ENCODE measurements at places on chromosomes 7 and 10.
A peak's percentile ranks its signal among the peaks of the same experiment; 100 is the strongest.

DNA sequence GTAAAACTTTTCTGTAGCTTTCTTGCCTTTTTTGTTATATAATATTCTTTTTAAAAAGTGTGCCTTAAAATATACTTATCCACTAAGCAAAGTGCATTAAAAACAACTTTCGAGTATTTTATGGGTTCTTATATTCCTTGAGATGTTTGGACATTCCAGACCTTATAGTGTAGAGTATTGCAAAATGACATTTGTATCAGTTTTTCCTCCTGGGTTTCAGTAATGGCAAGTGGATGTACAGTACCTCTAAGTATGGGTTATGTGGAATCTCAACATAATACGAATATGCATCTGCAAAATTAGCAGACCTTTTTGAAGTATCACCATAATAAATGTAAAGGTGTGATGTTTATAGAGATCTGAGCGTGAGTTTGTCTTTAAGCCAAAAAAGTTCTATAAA is 2.7 kb downstream of the CDK13 start:
- DNase-seq: no peak

DNA sequence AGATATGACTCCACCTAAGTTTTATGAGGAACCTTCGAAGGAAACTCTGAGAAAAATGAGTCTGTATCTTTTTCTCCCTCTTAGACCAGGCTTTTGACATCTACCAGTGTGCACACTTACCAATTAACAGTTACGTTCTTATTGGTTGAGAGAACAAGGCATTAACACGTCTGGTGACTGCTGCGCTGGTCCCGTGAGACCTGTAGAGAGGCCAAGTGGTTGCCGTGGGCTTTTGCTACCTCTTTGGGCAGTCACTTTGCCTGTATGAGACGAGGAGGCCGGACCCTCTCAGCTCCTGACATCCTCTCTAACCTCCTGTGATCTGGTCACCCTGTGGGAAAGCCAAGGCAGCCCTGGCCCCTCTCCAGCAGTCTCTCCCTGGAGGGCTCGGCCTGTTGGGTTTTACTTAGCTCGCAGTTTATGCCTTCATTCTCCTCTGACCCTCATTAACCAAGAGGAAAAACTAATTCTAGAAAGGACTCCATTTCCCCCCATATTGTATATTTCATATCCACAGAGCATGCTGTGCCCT is 513.9 kb upstream of the GALNT17 start:
- no peak for DNase-seq

DNA sequence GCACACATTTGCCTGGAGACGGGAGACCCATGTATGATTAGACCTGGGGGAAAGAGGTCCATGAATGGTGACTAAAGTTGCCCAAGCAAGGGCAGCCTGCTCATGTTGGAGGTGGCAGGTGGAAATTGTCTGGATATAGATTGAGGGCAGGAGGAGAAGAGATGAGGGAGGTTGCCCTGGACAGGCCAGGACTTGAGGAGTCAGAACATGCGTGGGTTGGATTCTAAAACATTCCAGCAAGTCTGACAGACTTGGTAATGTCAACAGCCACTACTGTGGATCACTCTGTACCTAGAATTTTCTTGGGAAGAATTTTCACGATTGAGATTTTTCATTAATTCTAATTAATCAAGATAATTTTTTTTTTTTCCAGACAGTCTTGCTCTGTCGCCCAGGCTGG is 19.1 kb upstream of the SVOPL start:
- DNase-seq: no peak

- DNase-seq: no peak
Observed at GRCh38 chr7:134189559-134189958, 62.4 kb downstream of the LRGUK start.

- DNase-seq: no peak
Observed at GRCh38 chr7:105689067-105689819, 108.0 kb upstream of the EFCAB10 start.

- DNase-seq: no peak
Observed at GRCh38 chr7:84091318-84091717, 103.3 kb downstream of the SEMA3A start.

- DNase-seq: no peak
Observed at GRCh38 chr7:150325110-150325611, 1.8 kb upstream of the ACTR3C start.

- no peak for DNase-seq
Observed at GRCh38 chr7:78301407-78301806, 502.8 kb downstream of the PHTF2 start.

DNA sequence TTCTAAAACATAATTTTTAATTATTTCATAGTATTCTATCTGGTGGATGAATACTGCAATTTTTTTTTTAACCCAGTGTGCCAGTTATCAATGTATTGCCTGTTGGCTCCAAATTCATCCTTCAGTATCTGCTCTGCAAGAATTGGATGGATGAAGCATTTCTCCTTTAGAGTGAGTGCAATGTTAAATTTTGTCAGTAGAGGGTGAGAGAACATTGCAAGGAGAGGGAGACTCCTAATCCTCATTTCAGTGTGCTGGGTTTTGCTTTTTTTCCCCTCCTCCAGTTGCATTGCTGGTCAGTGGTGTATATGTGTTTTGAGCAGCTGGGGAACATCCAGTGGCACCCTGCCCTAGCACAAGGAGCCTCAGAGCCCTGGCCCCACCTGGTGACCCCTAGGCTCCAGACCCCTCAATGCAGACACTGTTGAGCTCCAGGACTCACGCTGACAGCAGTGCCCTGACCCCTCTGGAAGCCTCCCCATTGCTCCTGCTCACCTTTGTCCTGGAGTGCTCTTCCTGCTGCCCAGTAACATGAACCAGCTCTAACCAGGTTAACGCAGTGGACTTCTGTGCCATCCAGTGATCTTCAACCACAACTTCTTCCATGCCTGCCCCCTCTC is 199.4 kb downstream of the USP6NL start:
- DNase-seq: no peak

GRCh38 chr10:17756557-17757217 is 4.7 kb downstream of the TMEM236 start:
- no peak for DNase-seq

DNA sequence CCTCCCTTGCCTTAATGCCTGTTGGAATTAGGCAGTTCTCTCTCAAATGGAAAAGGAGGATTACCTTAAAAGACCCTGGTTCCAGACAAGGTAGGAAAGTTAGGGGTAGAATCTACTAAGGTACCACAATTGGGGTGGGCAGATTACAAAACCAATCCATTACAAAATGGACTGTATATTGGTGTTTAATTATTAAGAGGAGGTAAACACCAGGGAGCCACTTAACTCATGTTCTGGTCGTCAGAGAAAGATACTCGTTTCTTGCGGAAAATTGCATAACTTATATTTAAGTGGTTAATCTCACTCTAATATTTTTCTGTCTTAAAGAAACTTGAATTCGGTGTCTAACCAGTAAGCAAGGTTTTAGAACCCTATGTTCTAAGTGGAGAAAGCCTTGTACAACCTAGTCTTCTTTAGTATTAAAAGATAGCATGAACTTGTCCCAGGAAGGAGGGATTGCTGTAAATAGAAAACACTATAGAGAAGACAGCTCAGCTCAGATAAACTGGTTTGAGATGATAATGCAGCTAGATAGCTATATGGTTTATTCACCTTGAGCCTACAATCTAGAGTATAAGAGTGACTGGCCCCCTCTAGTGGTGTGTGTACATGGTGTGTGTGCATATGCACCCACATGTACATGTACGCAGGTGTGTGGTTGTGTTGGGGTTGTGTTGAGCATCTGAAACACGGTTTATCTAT is 58.0 kb upstream of the STRIP2 start:
- peak; percentile 43 for DNase-seq

GRCh38 chr10:79209340-79209739 is 137.9 kb upstream of the PPIF start:
- DNase-seq: no peak

- DNase-seq: peak; percentile 13
Observed at GRCh38 chr7:116180302-116180701, 30.0 kb upstream of the TES start.

- DNase-seq: no peak
Observed at GRCh38 chr7:64101943-64102655, 56.9 kb downstream of the ZNF727 start.

DNA sequence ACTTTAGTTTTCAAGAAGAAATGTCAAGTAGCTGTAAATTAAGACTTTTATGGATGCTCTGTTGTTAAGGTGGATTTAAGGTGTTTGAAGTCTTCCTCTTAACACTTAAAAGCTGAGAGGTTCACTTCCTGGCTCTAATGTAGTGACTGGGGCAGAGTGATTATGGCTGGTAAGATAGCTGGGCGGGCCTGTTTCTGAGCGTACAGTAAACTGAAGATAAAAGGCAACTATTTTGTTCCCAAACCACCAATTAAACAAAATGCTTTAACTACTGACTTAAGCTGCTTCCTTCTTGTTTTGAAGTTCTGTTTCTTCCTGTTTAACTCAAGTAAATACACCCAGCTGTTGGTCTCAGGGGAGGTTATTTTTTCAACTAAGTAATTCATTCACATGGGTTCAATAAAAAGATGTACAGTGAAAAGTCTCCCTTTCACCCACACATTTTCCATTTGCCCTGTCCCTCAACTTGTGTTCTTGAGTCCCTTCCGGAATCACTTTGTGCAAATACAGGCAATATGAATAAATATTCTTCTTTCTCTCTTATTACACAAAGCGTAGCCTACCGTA is 19.3 kb downstream of the VWA2 start:
- DNase-seq: no peak

- no peak for DNase-seq
Observed at GRCh38 chr7:70712942-70713341, 419.0 kb upstream of the GALNT17 start.

- DNase-seq: no peak
Observed at GRCh38 chr7:100595188-100595587, 7.0 kb upstream of the PCOLCE start.

GRCh38 chr7:37714606-37715005 is 31.0 kb downstream of the GPR141 start:
- no peak for DNase-seq

GRCh38 chr10:988667-989545 is 672 bp downstream of the GTPBP4 start:
- no peak for DNase-seq

DNA sequence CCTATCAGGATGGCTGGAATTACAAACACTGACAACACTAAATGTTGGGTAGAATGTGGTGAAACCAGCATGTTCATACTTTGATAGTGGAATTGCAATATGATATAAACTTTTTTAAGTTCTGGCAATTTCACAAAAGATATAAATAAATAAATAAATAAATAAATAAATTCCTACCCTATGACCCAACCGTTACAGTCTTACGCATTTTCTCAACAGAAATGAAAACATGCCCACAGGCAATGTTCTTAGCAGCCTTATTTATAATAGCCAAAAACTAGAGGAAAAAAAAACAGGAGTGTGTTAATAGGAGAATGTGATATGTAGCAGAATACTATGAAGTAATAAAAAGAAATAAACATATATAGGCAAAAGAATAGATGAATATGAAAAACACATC is 318.9 kb downstream of the IPMK start:
- no peak for DNase-seq

- no peak for DNase-seq
Observed at GRCh38 chr10:93293999-93294398, 188.1 kb downstream of the MYOF start.

GRCh38 chr7:18128846-18129245 is 101.2 kb upstream of the PRPS1L1 start:
- DNase-seq: no peak

DNA sequence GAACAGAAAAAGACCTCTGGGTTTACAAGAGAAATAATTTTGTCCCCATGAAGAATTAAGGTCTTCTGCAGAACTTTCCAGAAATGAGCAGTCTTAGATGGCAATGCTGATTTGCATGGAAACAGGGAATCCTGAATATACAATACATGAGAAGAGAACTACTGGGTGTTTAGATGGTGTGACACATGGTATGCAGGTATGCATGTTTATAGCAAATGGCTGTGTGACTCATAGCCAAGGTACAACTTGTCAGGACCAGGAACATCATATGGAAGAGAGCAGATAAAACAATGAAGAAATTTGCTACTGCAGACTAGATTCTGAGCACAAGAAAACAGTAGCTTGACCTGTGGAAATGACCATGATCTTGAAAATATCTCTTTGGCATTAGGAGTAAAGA is 907.8 kb downstream of the GATA3 start:
- no peak for DNase-seq

- DNase-seq: no peak
Observed at GRCh38 chr7:6558837-6559236, 7.6 kb upstream of the GRID2IP start.

- DNase-seq: no peak
Observed at GRCh38 chr10:50280049-50280841, 28.9 kb upstream of the ASAH2 start.

DNA sequence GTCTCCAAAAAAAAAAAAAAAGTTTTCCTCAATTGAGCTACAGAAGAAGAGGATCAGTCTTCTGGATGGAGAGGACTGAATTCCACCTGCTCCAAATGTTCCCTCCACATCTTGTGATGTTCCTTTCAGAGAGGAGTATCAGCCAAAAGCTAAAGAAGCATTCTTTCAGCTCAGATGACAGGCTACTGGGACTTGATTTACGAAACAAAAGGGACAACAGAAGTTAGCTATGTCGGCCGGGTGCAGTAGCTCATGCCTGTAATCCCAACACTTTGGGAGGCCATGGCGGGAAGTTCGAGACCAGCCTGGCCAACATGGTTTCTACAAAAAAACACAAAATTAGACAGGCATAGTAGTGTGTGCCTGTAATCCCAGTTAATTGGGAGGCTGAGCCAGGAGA is 7.4 kb downstream of the DAGLB start:
- no peak for DNase-seq

- DNase-seq: no peak
Observed at GRCh38 chr7:2979951-2980350, 63.7 kb downstream of the CARD11 start.

- DNase-seq: no peak
Observed at GRCh38 chr7:106016331-106016730, 53.3 kb downstream of the CDHR3 start.

DNA sequence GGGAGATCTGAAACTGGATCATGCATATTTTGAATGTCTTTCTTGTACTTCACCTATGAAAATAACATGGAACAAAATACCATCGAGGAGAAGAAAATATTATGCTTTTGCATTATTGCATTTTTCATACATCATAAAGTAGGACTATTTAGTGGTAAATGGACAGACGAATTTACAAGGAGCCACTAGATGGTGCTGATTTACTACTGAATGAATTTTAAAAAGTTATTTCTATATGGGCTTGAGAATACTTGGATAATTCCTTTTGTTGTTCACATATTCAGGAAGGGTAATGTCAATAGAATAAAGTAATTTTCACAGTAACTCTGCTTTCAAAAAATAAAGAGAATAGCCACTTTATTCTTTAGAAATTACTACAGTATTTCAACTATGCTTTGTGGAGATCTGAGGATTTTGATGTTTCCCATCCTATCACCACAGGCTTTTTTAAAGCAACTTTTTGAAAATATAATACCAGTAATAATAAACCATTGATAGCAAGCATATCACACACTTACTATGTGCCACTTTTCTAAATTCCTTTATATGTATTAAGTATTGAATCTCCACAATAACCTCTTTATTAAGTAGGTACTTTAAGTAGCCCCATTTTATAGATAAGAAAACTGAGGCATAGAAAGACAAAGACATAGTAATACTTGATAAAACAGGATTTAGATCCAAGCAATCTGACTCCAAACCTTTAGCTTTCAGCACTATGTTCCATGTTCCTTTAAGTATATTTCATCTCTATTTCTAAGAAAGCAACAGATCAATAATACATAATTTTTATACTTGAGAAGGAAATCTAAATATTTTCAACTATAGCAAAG is 38.6 kb downstream of the NEBL start:
- DNase-seq: no peak

GRCh38 chr7:143485094-143485493 is 7.4 kb downstream of the TAS2R41 start:
- DNase-seq: no peak

All from activated T-helper 1 cell treated with anti-CD3 and anti-CD28 coated beads, Interleukin-12 subunit alpha, Interleukin-12 subunit beta, Interleukin-2, Interleukin-4 antibody, amounts not matched to agents 30 ng/mL and 10 ng/mL and 1 ng/mL, durations not matched to agents 14 hours and 24 hours and 36 hours (primary cell).